ENCODE measurements at places on chromosomes 2 and 18. TPM values are rescaled to one million over a fixed set of nuclear protein-coding genes. Genes with fewer than 3 reads are reported as not detected.

PRADC1 gene
- total RNA-seq, result 21.0 TPM

ALS2 gene
- 53.1 TPM for total RNA-seq

PFN4 gene
- 0.72 TPM for total RNA-seq

LHCGR gene
- not detected for total RNA-seq

CHAC2 gene
- 20.0 TPM for total RNA-seq

PLA2R1 gene
- total RNA-seq, result 21.4 TPM

Data from thoracic aorta endothelial cell (primary cell).